ENCODE measurements at places on chromosomes 16 and 17. TPM values are rescaled to one million over a fixed set of nuclear protein-coding genes. Genes with fewer than 3 reads are reported as not detected.

Gene CHAD
- total RNA-seq: not detected

Gene NF1
- 39.0 TPM for total RNA-seq

Gene CETP
- not detected for total RNA-seq

Gene CDH1
- total RNA-seq: 84.4 TPM

Gene CCL5
- not detected for total RNA-seq

Gene SYCE1L
- total RNA-seq: 3.4 TPM

Gene SLFN14
- total RNA-seq: not detected

Gene C16orf74
- total RNA-seq: 13.6 TPM

Gene PRDM7
- total RNA-seq: not detected

Gene CKLF
- total RNA-seq: 120 TPM

Gene ADGRG1
- total RNA-seq: 150 TPM

Gene BRD7
- total RNA-seq: 61.3 TPM

Gene EFCAB5
- 0.08 TPM for total RNA-seq

Gene SLC38A10
- 100 TPM for total RNA-seq

DNA sequence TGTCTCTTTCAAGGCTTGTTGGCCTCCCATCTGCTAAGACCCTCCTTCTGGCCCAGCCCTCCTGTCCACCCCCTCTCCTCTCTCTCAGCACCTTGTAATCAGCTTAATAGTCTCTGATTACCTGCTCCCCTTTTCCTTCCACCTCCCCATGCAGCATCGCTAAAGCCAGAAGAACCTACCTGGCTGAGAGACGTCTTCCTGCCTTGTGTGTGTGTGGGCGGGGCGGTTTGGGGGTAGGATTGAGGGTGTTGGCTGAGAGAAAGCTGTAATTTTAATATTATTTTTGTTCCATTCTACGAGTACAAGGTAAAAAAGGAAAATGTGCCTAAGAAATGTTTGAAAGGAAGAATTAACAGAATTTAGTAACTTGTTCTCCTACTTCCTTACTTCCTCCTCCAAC lies 3.4 kb downstream of the DNAH9 start:
- DNase-seq: no peak

GRCh38 chr17:49597928-49598655 lies 22.4 kb downstream of the NXPH3 start:
- DNase-seq: no peak

DNA sequence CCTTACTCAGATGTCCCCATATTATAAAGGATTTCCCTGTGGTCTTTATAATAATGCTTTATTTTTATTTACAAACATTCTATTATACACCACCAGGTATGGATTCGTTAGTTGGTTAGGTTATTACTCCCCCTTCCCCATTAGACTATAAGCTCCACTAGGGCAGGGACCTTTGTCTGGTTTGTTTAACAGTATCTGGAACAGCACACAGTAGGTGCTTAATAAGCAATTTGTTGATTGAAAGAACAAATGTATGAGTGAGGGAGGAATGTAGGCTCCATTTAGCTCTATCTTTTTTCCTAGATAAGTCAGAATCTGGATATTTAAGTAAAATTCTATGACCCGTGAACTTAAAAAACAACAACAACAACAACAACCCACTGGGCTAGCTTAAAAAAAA lies 2.3 kb upstream of the PRKCB start:
- DNase-seq: no peak

GRCh38 chr17:9241774-9242496 lies 220.6 kb downstream of the NTN1 start:
- DNase-seq: no peak

DNA sequence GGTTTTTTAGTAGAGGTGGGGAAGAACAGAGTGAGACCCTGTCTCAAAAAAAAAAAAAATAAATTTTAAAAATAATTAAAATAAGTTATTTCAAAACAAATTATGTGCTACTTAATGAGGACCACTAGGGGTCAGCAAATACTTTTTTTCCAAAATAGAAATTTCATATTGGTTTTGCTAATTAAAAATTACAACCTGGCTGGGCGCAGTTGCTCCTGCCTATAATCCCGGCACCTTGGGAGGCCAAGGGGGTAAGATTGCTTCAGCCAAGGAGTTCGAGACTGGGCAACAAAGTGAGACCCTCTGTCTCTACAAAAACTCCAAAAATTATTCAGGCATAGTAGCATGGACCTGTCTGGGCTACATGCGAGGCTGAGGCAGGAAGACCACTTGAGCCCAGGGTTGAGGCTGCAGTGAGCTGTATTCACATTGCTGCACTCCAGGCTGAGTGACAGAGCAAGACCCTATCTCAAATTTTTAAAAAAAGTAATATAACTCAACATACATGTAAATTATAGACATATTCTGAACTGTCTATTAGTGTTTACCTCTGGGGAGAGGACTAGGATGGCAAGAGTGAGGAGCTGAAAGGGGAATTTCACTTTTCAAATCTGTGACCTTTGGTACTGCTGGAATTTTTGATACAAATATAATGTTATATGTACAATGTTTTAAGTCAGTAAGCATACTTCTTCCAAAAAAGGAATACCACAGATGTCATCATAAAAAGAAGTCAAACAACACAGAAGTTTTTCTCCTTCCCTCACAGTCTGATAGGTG lies 8.1 kb downstream of the MEIOB start:
- no peak for DNase-seq

GRCh38 chr17:12567077-12568053 lies 98.3 kb upstream of the MYOCD start:
- no peak for DNase-seq

- DNase-seq: no peak
Observed at GRCh38 chr16:30051518-30051917, 14.0 kb upstream of the ALDOA start.

- no peak for DNase-seq
Observed at GRCh38 chr17:79520167-79521165, 90.4 kb downstream of the RBFOX3 start.

- DNase-seq: no peak
Observed at GRCh38 chr17:79835953-79836509, 3.2 kb downstream of the CBX4 start.

GRCh38 chr16:89455178-89455577 lies 35.2 kb downstream of the ANKRD11 start:
- no peak for DNase-seq

DNA sequence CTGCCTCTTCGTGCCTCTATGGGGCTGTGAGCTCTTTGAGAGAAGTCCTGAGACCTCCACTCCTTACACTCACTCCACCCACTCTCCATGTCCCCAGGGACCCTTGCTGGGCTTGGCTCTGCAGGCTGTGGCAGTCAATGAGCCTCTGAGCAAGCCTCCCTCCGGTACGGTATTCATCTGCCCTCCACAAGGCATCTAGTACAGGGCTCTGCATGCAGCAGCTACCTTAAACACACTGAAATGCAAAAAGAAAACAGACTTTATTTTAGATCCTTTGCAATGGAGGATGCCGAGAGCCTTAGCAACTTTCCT lies 38.9 kb upstream of the SMPD3 start:
- DNase-seq: no peak

DNA sequence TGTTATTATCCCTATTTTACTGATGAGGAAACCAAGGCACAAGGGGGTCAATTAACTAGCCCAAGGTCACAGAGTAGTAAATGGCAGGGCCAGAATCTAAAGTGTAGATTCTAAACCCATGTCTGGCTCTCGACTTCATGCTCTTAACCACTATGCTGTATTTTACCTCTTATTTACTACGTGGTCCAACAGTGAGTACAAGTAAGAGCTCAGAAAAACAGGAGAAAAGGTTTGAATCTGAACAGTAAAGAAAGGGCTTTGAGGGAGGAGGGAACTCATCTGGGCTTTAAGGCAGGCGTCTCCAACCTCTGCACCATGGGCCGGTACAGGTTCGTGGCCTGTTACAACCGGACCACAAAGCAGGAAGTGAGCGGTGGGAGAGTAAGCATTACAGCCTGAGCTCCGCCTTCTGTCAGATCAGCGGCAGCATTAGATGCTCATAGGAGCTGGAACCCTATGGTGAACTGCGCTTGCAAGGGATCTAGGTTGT lies 62.9 kb downstream of the SMURF2 start:
- DNase-seq: no peak

- no peak for DNase-seq
Observed at GRCh38 chr17:2398655-2399571, 1.9 kb downstream of the MNT start.

- DNase-seq: no peak
Observed at GRCh38 chr17:7838090-7839075, 4.4 kb downstream of the KDM6B start.

GRCh38 chr17:67569015-67569451 lies 148.7 kb upstream of the NOL11 start:
- no peak for DNase-seq

- DNase-seq: no peak
Observed at GRCh38 chr17:10603931-10604330, 53.2 kb downstream of the MYH3 start.

- DNase-seq: no peak
Observed at GRCh38 chr16:1942047-1942809, 771 bp downstream of the MSRB1 start.

DNA sequence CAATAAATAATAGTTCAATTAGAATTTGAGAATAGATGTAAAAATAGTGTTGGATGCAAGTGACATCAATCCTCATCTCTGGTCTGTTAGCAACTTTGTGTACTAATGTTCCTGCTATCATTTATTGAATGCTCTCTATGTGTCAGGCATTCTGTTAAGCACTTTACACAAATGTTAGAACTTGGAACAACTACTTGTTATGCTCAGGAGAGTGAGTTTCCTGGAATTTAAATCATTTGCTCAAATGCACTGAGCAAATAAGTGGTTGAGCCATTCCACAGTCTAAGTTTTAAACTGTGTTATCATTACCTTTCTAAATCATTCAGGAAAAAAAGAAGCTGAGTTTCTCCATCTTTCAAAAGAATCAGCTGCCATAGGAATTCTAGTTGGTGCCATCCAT lies 1327.3 kb upstream of the GOT2 start:
- DNase-seq: no peak

- DNase-seq: no peak
Observed at GRCh38 chr17:10052106-10052813, 146.1 kb downstream of the GAS7 start.

- no peak for DNase-seq
Observed at GRCh38 chr17:73476890-73477350, 165.1 kb upstream of the CDC42EP4 start.

GRCh38 chr16:54121539-54122295 lies 164.9 kb downstream of the IRX3 start:
- DNase-seq: no peak

GRCh38 chr16:74623214-74623838 lies 16.4 kb upstream of the GLG1 start:
- peak; percentile 23 for DNase-seq
